ENCODE measurements at places on chromosomes 7 and 10. TPM values are rescaled to one million over a fixed set of nuclear protein-coding genes. Genes with fewer than 3 reads are reported as not detected.

DNA sequence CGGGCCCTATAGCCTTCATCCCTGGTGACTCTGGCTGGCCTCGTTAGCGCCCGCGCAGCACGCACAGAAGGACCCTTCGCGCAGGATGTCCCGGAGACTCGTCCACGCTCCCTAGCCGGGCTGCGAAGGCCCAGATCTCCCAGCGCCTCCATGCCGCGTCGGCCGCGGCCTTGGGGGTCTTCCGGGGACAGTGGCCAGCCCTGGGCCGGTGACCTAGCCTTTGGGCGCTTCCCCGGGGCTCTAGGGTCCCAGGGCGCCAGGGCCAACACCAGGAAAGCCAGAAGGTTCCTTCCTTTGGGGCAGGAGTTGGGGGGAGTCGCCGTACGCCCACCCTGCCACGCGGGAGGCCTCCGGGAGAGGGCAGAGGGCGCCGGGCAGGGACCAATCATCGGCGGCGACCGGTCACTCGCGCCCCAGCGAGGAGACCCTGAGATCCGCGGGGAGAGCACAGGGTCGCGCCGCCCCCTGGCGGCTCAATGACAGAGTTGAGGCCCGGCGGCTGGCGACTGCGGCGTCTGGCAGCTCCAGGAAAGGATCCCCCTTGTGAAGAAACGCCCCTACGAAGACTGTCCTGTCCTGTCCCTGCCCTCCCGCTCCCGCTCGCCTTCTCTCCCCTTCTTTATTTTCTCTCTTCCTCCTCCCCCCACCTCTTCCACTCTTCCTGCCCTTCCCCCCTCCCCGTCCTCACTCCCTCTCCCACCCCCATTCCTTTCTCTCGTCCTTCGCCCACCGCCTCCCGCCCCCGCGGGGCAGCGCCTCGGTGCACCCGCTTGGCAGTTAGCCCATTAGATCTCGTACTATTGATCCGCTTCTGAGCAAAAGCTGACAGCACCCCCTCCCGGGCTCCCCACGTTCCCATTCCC lies 62.3 kb upstream of the LBX1 start:
- peaks cover 15% of the 10 kb centered on the region for H3K27me3 ChIP-seq
- H3K4me3 ChIP-seq: peak overlapping the region; percentile 79
- no peak overlapping the region for H3K27ac ChIP-seq
- peaks cover 5% of the 10 kb centered on the region for H3K4me1 ChIP-seq

- H3K27me3 ChIP-seq: peaks cover 2% of the 10 kb centered on the region
- no peak overlapping the region for H3K4me3 ChIP-seq
- H3K27ac ChIP-seq: no peak overlapping the region
- no peaks in the 10 kb centered on the region for H3K4me1 ChIP-seq
- no peaks in the 10 kb centered on the region for H3K36me3 ChIP-seq
- DNase-seq: no peak
These were observed 197.5 kb upstream of the KMT2E start for GRCh38 chr7:104816537-104816936.

GRCh38 chr10:52351914-52352330 lies 37.8 kb downstream of the DKK1 start:
- H3K4me3 ChIP-seq: no peak overlapping the region
- no peaks in the 10 kb centered on the region for H3K27me3 ChIP-seq
- no peaks in the 10 kb centered on the region for H3K4me1 ChIP-seq
- DNase-seq: no peak
- no peaks in the 10 kb centered on the region for H3K36me3 ChIP-seq

DNA sequence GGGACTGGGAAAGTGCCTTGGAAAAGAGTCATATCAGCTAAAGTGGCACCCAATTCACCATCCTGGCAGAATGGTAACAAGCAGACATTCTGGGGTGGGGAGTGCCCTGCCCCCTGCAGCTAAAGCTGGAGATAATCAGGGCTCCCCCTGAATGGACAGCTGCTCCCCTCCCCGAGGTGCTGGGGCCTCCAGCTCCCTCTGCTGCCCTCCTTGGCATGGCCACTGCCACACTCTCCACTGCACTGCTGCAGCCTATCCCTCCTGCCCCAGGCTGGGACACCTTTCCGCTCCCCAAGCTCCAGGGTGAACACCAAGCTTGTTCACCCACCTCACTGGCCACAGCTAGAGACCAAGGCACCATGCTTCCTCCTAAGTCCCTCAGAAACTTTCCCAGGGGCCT lies 9.8 kb upstream of the PARD3 start:
- no peak overlapping the region for H3K4me3 ChIP-seq
- peaks cover 7% of the 10 kb centered on the region for H3K27me3 ChIP-seq
- H3K4me1 ChIP-seq: no peaks in the 10 kb centered on the region
- H3K36me3 ChIP-seq: no peaks in the 10 kb centered on the region
- DNase-seq: no peak
- no peak overlapping the region for H3K27ac ChIP-seq

The RSU1 gene
- 150 TPM for polyA plus RNA-seq

The CH25H gene
- polyA plus RNA-seq: 0.27 TPM

The GALNT17 gene
- not detected for polyA plus RNA-seq
